Nephron progenitor cell (in vitro differentiated cells): ENCODE measurements at places on chromosomes 13 and 19.

DNA sequence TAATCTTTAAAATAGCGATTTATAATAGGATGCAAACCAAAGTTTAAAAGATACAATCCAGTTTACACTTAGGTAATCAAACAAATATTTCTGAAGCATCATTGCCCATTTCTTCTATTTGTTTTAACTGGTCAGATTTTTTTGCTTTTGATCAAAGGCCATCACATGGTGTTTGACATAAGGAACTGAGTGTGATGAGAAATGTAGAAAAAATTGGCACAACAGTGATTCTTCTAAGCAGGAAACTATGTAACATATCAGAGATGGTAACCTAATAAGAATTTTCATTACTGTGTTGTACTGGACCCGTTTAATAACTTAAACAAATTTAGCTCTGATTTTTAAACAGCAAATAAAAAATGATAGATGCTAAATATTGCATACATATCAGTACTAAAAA lies 644.7 kb upstream of the KLF12 start:
- no peak for DNase-seq

GRCh38 chr19:45391346-45391745 lies 13.5 kb downstream of the PPP1R13L start:
- no peak for DNase-seq

GRCh38 chr19:33377586-33378475 lies 4.3 kb downstream of the CEBPG start:
- no peak for DNase-seq

GRCh38 chr19:30085394-30085793 lies 143.4 kb downstream of the URI1 start:
- no peak for DNase-seq

DNA sequence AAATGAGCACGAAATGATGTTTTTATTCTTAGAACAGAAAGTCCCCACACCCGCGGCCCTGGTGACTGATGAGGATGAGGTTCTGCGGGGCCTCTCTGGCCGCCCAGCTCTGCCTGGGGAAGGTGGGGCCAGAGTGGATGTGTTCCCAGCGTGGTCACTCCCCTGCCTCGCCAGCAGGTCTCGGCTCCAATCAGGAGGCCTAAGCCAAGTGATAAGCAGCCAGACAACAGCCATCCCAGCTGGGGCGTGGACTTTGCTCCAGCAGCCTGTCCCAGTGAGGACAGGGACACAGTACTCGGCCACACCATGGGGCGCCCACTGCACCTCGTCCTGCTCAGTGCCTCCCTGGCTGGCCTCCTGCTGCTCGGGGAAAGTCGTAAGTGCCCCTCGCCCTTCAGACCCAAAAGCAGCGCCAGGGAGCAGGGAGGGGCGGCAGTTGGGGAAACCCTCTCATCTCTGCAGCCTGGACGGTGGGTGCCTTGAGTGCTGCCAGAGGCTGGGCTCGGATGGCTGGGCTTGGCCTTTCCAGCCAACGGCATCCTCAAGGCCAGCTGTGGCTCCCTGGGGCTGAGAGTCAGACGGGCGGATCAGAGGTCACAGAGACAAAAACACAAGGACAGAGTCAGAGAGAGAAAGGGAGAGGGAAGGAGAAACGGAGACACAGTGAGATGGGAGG lies at the start of gene F10:
Gene F10 (plus strand): TSS at position 250 of the 676 bp plus-strand sequence. CDS start 57 bp downstream, at position 307.
- DNase-seq: peak; percentile 54

DNA sequence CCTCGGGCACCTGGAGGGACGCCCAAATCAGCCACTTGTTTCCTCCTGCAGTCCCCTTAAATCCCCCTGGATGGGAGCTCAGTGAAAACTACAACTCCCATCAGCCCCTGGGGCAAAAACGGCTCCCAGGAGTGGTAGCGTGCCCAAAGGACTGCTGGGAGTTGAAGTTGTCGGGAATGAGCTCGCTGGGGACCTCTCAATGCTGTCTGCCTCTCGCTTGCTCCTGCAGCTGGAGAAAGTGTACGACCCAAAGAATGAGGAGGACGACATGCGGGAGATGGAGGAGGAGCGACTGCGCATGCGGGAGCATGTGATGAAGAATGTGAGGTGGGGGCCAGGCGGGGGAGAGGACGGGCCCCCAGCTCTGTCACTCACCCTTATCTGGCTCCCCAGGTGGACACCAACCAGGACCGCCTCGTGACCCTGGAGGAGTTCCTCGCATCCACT lies 14.7 kb upstream of the DHDH start:
- peak; percentile 65 for DNase-seq

DNA sequence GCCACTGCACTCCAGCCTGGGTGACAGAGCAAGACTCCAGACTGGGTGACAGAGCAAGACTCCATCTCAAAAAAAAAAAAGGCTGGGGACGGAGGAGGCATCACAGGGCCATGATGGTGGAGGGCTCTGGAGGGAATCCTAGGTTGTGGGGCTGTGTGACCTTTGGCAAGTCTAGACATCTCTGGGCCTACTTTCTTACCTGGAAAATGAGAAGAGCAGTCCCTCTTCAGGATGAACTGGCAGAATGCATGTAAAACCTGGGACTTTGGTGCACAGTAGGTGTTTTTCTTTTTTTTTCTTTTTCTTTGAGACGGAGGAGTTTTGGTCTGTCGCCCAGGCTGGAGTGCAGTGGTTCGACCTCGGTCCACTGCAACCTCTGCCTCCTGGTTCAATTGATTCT lies 13.7 kb downstream of the CIB3 start:
- no peak for DNase-seq

DNA sequence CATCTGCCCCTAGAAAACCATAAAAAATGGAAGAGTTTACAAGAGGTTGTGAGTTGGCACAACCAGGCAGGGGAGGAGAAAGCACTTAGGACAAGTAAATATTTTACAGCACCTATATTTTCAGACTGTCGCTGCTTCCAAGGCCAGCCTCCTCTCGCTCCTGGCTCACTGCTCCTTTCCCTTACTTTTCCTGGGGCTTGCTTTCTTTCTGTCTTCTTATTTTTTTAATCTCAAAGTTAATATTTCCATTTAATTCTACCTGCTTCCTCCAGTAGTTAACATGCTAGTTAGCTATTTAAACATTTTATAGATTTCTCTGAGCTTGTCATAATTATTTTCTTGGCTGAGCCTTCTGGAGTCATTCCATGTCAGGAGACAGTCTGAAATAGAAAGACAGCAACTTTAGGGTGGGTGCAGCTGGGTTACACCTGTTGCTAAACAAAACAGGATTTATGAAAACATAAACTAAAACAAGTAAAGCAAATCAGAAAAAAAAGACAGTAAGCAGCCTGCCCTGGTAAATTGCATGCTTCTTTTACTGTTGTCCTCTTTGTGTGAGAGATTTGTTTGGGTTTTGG lies 330.1 kb downstream of the DLEU7 start:
- DNase-seq: no peak

DNA sequence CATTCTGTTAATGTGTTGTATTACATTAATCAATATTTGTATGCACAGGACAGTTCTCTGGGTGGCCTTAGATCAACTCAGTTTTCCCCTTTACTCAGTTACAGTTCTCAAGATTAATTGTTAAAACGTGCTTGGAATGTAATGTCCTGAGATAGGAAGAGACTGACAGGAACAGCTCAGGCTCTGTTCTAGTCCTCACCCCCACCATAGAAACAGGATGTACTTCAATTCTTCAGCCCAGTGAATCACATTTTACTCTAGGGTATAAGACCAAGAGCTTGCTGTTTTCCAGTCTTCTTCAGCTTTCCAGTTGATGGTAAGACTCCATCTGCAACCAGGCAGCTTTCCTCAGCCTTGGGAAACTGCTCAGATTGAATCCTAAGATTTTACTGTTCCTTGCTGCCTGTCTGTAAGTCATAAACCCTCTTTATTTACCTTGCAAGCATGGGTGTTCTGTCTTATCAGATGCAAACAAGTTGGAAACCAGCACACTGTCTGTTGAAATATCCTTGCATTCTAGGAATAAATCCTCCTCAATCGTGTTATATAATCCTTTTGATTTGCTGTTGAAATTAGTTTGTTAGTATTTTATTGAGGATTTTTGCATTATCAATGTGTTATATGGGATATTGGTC lies 836.9 kb upstream of the PCDH9 start:
- DNase-seq: no peak

DNA sequence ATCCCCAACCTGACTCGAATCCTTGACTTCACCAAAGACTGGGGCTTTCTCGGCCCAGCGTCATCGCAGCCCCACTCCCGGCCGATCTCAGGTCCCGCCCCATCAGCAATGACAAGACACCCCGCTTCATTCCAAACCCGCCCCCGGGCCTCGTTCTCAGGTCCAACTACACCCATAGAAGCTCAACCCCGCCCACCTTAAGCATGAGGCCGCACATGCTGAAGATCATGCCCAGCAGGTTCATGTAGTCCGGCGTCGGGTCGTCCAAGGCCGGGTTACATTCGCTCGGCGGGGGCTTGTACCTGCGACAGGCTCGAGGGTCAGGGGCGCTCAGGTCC lies 2.3 kb downstream of the WDR83 start:
- peak; percentile 53 for DNase-seq

DNA sequence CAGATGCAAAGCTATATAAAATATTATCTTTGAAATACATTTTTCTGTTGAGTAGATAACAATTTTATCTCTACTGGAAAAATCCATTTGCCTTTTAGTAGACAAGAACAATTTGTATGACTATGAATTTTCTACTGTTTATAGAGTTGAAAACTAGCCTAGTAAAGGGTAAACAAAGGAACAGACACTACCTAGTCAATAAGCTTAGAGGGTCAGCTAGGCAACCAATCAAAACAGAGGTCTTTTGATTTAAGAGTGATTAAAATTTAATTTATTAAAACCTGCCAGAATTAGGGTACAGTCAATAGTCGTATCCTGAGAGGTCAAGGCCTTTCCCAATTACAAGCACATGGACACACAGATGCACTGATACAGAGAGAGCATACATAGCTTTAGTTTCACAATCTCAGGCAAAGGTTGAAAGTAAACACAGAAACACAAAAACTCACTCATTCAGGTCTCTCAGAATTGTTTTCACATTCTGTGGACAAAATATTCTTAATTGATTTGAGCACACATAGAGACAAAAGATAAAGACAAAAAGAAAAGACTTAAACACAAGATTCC lies 24.5 kb upstream of the GPC6 start:
- no peak for DNase-seq

DNA sequence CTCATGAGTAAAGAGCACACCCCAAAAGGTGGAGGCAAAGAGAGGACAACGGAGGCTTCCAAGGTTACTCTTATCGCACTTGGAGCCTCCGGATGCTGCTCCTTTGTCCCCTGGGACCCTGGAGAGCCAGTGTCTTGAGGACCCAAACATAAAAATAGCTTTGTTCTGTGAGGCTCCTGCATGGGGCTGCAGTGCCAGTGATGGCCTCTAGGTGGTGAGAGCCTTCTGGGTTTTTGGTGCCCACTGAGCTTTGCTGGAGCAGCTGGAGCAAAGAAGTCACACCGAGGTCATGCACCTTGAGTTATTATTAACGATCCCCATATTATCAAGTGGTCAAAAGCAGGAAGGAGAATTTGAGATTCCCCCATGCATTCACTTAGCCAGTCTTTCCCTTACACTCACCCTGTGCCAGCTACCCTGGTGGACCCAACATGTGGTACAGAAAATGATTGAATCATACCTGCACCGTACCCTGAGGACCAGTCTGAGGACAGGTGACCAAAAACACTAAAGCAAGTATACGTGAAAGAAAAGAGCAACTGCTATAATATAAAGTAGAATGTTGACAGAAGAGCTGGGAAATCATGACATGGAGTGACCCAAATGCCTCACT lies 41.5 kb downstream of the ZNF682 start:
- peak; percentile 11 for DNase-seq
